GM03348 (cell line): ENCODE measurements at places on chromosomes 3 and 15.

GRCh38 chr3:69823743-69824142, 84.5 kb downstream of the MITF start:
- DNase-seq, result no peak

- DNase-seq, result peak; percentile 49
Measured at GRCh38 chr15:69128667-69129311, 31.6 kb upstream of the GLCE start.

DNA sequence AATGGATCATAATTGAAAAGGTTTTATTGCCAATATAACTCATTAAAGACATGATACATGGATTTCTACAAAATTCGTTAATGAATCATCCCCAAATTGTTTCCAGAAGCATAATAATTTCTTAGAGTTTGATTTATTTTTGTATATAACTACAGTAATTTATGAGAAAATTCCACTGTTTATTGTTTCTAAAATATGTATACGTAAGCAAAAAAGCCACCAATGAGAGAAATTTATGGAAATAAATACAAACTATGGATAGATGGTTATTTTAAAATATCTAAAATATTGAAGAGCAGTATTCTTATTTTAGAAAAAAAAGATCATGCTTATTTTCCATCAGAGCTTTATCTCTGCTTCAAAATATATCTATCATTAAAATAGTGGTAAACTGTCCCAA, 260.0 kb upstream of the ZNF385D start:
- DNase-seq, result no peak

DNA sequence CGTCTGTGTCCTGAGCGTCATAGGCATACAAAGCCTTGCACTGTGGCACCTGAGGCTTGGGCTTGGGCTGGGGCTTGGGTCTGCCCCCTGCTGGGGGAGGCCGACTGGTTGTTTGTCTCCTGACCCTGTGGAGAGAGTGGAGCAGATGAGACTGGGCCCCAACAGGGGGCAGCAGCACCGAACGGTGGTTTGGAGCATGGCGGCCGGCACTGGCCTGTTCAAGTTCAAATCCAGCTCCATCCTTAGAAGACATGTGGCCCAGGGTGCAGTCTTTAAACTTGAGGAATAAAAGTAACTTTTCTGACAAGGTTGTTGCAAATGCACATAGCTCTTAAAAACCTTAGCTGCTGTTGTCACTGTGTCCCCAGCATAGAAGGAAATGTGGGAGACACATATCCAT, 33.3 kb downstream of the CCNB2 start:
- peak; percentile 64 for DNase-seq

DNA sequence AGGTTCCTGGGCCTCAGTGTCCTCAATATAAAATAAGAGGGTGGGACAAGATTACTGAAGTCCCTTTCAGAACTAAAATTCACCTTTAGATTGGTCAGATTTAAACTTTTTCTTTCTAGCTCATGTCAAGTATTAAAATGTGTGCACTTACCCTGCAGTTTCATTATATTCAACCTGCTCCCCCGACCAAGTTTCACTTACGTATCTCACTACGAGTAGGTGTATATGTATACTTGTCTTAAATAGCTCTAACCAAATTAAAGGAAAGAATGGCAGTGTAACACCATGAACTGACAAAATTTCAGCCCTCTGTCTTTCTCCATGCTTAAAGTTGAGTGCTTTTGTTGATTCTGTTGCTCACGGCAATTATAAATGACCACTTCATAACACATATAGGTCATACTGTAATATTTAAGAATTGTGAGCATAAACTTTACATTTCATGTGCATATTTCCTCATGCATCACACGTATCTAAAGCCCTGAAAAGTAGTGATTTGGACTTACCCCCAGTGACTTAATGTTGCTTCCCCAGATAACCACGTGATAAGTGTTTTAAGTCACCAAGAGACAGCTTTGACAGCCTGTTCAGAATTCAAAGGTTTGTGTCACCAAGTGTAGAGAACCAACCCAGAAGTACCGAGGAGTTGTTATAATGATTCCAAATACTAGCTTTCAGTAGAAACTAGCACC, 70.0 kb downstream of the PGPEP1L start:
- no peak for DNase-seq
